ENCODE measurements at places on chromosomes 4 and X.
A peak's percentile ranks its signal among the peaks of the same experiment; 100 is the strongest.

DNA sequence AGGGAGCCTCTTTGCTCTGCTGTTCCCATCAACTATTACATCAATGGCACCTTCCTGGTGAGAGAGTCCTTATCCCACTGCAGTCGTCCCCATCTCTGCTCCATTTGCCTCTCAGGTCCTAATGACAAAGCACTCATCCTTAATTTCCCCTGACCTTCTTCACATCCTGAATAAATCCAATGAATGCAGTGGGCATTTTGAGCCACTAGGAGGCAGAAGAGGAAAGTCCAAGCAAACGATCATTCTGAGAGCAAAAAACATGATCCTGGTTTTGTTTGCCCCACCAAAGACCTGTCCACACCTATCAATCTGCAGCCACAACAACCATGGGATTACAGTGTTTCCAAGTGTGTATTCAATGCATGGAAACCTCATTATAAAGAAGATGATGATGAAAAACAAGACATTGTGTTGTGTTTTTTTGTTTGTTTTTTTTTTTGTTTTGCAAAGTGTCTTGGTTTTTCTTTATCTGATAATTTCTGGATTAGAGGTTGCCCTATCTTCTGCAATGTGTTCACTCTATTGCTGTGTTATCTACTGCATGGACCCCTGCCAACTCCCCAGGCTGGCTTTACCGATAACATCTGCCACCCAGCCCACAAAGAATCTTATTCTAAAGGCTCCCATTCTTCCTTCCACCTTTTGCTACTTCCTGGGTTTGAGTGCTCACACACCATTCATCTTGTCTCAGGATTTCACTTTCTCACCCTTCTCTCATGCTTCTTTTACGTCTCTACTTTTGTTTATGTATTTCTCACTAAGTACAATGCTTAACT is 207.2 kb downstream of the NLGN4X start:
- no peaks in the 10 kb centered on the region for H3K27me3 ChIP-seq
- peaks cover 9% of the 10 kb centered on the region for H3K4me1 ChIP-seq
- no peaks in the 10 kb centered on the region for H3K36me3 ChIP-seq
- DNase-seq: peak; percentile 74

DNA sequence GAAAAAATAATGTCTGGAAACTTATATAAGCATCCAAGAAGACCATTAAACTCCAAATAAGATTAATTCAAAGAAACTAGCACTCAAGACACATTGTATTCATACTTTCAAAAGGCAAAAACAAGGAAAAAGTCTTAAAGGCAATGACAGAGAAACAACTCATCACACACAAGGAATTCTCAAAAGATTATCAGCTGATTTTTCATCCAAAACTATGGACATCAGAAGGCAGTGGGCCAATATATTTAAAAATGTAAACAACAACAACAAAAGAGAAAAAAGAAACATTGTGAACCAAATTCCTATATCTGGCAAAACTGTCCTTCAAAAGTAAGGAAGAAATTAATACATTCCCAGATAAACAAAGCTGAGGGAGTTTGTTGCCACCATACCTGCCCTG is 711.4 kb upstream of the GALNTL6 start:
- DNase-seq: no peak
- H3K4me1 ChIP-seq: no peaks in the 10 kb centered on the region
- H3K27ac ChIP-seq: no peak overlapping the region
- H3K36me3 ChIP-seq: no peaks in the 10 kb centered on the region
- H3K27me3 ChIP-seq: no peaks in the 10 kb centered on the region

DNA sequence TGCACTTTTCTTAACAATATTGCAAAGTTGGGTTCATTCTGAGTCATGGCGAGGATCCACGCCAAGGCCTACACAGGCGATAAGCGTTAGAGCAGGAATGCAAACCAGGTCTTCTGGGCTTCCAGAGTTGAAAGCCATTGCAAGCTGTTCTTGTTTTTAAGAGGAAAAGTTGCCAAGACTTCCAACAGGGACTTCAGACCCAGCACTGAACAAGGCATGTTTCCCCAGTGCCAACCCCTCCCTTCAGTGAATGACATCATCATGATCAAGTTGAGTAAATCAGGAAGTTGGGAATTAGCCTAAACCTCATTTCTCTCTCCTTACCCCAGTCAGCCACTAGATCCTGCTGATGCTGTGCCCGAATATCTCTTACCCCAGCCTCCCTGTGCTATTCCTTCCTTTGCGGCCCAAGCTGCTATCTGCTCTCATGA is 355.1 kb downstream of the HS3ST1 start:
- H3K27me3 ChIP-seq: no peaks in the 10 kb centered on the region
- H3K27ac ChIP-seq: no peak overlapping the region
- peak; percentile 25 for DNase-seq
- H3K4me3 ChIP-seq: no peak overlapping the region
- no peaks in the 10 kb centered on the region for H3K4me1 ChIP-seq

GRCh38 chr4:24235618-24236017 is 345.8 kb upstream of the PPARGC1A start:
- H3K4me3 ChIP-seq: no peak overlapping the region
- H3K4me1 ChIP-seq: no peaks in the 10 kb centered on the region
- H3K27ac ChIP-seq: no peak overlapping the region
- no peaks in the 10 kb centered on the region for H3K36me3 ChIP-seq

DNA sequence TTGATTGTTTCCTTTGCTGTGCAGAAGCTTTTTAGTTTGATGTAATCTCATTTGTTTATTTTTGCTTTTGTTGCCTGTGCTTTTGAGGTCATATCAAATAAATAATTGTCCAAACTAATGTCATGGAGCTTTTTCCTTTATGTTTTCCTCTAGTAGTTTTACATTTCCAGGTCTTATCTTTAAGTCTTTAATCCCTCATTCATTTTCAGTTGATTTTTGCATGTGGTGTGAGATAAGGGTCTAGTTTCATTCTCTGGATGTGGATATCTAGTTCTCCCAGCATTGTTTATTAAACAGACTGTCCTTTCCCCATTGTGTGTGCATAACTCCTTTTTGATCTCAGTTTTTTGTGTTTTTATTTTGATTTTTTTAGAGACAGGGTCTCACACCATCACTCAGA is 179.1 kb upstream of the STK26 start:
- no peaks in the 10 kb centered on the region for H3K4me1 ChIP-seq
- no peak for DNase-seq
- H3K36me3 ChIP-seq: no peaks in the 10 kb centered on the region
